ENCODE measurements at places on chromosomes 3 and 15. TPM values are rescaled to one million over a fixed set of nuclear protein-coding genes. Genes with fewer than 3 reads are reported as not detected.
A peak's percentile ranks its signal among the peaks of the same experiment; 100 is the strongest.

DNA sequence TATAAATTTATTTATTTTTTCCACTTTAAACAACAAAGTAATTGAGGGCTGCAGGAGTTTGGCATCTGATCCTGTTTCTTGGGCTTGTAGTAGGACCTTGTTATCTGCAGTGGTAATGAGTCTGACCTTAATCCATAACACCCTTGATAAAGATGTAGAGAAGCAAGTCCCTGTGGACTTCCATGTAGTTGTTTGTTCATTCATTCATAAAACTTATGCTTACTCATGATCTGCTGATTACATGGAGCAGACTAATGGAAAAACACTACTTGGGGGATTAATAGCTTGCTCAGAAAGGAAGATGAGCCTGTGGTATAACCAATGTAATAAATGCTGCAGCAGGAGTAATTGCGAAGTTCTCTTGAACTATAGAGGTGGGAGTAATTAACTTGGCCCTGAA, 271.5 kb upstream of the TBL1XR1 start:
- H3K27me3 ChIP-seq: no peaks in the 10 kb centered on the region
- no peaks in the 10 kb centered on the region for H3K36me3 ChIP-seq
- DNase-seq: no peak
- no peak overlapping the region for H3K4me3 ChIP-seq
- H3K4me1 ChIP-seq: no peaks in the 10 kb centered on the region

DNA sequence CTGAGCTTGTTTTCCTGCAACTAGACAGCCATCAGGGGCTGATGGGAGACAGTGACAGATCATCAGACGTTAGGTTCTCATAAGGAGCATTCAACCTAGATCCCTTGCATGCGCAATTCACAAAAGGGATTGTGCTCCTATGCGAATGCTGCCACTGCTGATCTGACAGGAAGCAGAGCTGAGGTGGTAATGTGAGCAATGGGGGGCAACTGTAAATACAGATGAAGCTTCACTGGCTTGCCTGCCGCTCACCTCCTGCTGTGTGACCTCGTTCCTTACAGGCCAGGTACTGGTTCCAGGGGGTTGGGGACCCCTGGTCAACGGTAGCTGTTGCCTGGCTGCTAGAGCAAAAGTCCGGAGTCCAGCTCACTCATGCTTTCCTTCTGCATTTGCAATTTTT, 26.4 kb upstream of the KCNAB1 start:
- H3K27ac ChIP-seq: no peak overlapping the region
- H3K4me3 ChIP-seq: no peak overlapping the region
- DNase-seq: no peak

- H3K27ac ChIP-seq: peak overlapping the region; percentile 97
- H3K4me1 ChIP-seq: peaks cover 56% of the 10 kb centered on the region
- no peaks in the 10 kb centered on the region for H3K27me3 ChIP-seq
- H3K4me3 ChIP-seq: peak overlapping the region; percentile 89
These were observed 878 bp downstream of the SPPL2A start for GRCh38 chr15:50764461-50765194.

The CDHR4 gene
- total RNA-seq: not detected

DNA sequence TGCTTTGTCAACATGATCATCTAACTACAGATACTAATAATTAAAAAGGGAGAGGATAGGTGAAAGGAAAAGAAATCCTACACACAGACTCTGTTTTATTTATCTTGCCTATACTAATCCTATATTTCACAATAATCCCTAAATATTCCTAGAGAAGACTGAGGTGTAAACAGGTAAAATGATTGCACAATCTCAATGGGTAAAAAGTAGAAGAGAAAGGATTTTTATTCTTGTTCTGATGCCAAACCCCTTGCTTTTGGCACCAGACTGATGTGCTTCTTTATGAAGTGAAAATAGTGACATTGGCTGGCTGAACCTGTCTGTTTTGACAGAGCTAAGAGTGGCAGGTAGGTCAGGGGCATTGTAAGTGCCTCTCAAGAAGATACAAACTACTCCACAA, 101.9 kb upstream of the ZPLD1 start:
- H3K36me3 ChIP-seq: no peaks in the 10 kb centered on the region
- DNase-seq: no peak
- no peaks in the 10 kb centered on the region for H3K4me1 ChIP-seq
- no peak overlapping the region for H3K27ac ChIP-seq
- H3K27me3 ChIP-seq: peaks cover 14% of the 10 kb centered on the region

DNA sequence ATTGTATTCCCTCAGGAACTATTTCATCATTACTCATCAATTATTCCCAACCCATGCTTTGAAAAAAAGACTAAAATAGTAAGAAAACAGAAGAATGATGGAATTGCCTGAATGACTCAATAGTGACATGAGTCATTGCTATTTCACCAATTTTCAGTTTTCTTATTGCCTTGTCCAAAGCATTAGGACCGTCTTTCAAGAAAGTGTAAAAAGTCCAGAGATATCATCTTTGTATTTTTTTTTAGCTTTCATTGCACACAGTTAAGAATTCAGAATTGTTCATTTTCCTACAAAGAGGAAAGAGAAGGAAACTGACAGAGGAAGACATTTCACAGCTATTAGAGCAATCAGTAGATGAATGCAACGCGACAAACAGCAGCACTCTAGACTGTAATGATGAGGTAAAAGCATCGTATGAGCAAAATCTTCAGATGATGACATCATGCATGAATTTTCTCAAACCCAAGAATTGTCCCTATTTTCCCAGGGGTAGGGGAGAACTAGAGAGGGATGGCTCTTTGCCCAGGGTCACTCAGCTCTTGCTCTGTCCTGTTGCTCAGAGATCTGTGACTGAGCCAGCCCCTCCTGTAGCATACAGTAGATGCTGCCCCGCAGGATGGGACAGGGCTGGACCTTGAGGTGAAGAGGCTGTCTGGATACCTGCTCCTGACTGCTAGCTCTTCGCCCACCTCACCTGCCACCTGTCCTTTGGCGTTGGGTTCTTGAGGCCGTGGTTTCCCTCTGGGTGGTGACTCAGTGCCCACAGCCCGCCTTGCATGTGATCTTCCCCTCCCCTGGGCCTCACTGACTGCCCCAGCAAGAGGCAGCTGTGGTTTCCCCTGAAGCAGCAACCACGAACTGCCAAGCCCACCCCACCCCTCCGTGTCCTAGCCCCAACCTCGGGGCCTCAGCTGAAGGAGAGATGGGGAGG, 84.8 kb downstream of the PPCDC start:
- H3K36me3 ChIP-seq: peaks cover 11% of the 10 kb centered on the region
- peaks cover 20% of the 10 kb centered on the region for H3K27me3 ChIP-seq
- peaks cover 46% of the 10 kb centered on the region for H3K4me1 ChIP-seq
- H3K4me3 ChIP-seq: peak overlapping the region; percentile 28
- H3K27ac ChIP-seq: peak overlapping the region; percentile 43

DNA sequence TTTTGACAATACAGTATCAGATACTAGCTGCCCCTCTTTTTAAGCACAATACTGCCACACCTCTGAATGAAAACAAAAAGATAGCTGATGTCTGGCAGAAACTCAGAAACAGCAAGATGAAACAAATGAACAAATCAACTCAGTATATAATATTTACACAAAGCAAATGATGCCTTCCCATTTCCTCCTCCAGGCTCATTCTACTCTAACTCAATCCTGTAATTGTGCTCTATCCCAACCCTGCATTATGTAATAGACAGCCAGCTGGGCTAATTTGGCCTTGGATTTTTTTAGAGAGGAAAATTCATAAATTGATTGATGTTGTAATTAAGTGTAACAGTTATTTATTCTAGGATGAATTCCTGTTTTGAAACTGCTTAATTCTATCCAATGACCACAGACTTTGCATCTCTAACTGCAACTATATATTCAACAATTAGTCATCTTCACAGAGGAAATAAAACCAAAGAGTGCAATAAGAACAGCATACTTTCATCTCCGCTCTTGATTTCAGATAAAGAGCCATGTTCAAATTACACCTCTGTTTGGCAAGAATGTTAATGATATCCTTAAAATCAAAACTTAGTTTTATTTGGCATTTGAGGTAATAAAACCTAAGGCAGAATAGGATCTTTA, 6.1 kb downstream of the ATG3 start:
- no peak overlapping the region for H3K4me3 ChIP-seq
- H3K27me3 ChIP-seq: no peaks in the 10 kb centered on the region
- peaks cover 38% of the 10 kb centered on the region for H3K4me1 ChIP-seq
- DNase-seq: no peak

DNA sequence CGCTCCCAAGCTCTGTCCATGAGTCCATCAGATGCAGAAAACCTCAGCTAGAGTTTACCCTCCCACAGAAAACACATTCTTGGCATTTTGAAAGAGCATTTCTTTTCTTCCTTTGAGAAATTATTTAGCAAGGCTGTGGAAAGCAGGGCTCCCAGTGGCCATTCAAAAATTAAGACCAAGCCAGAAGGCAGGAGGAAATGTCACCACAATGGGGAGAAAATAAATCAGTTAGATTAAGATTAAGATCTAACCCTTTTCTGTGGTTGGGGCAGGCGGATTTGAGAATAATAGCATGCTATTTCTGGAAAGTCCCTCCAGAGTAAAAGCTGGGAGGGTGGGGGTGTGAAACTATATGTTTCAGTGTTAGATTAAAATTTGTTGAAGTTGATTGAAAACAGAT, 20.2 kb downstream of the LRIG1 start:
- DNase-seq: peak; percentile 53
- H3K36me3 ChIP-seq: peaks cover 25% of the 10 kb centered on the region
- H3K4me3 ChIP-seq: peak overlapping the region; percentile 37
- no peaks in the 10 kb centered on the region for H3K27me3 ChIP-seq
- H3K27ac ChIP-seq: peak overlapping the region; percentile 89

GRCh38 chr3:122636697-122637096, 43.9 kb upstream of the PARP14 start:
- H3K27ac ChIP-seq: no peak overlapping the region
- peaks cover 4% of the 10 kb centered on the region for H3K4me1 ChIP-seq
- no peak overlapping the region for H3K4me3 ChIP-seq
- no peak for DNase-seq

- H3K4me3 ChIP-seq: no peak overlapping the region
- DNase-seq: no peak
- H3K4me1 ChIP-seq: peaks cover 25% of the 10 kb centered on the region
- H3K36me3 ChIP-seq: peaks cover 23% of the 10 kb centered on the region
- no peaks in the 10 kb centered on the region for H3K27me3 ChIP-seq
- no peak overlapping the region for H3K27ac ChIP-seq
These were observed 24.7 kb downstream of the MINDY2 start for GRCh38 chr15:58795825-58796224.

DNA sequence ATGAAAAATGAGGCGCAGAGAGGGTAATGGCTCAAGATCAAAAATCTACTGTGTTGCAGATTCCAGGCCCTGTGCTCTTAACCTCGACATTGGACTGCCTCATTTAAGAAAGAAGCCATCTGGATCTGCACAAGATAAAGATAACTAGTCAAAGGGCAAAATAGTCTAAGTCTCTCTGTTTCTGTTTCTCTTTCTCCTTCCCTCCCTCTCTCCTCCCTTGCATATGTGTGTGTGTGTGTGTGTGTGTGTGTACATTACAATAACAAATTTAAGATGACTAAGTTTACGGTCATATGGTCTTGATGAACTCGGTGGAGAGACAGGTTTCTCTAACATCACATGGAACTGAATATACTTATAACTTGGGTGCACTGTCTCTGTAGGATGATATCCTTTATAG, 69.2 kb downstream of the MEIS2 start:
- no peak for DNase-seq
- no peak overlapping the region for H3K4me3 ChIP-seq
- H3K4me1 ChIP-seq: no peaks in the 10 kb centered on the region

The SLC6A20 gene
- total RNA-seq: not detected

- H3K27ac ChIP-seq: no peak overlapping the region
- H3K4me1 ChIP-seq: no peaks in the 10 kb centered on the region
- no peaks in the 10 kb centered on the region for H3K36me3 ChIP-seq
- no peak overlapping the region for H3K4me3 ChIP-seq
- no peaks in the 10 kb centered on the region for H3K27me3 ChIP-seq
- DNase-seq: no peak
These were observed 66.0 kb downstream of the PDZRN3 start for GRCh38 chr3:73558727-73559075.

GRCh38 chr15:42493679-42494078, 1.8 kb upstream of the SNAP23 start:
- DNase-seq: no peak
- H3K4me1 ChIP-seq: peaks cover 65% of the 10 kb centered on the region
- H3K27ac ChIP-seq: no peak overlapping the region
- peaks cover 7% of the 10 kb centered on the region for H3K36me3 ChIP-seq
- H3K4me3 ChIP-seq: peak overlapping the region; percentile 3

GRCh38 chr3:126119976-126120375, 36.1 kb upstream of the SLC41A3 start:
- H3K27ac ChIP-seq: no peak overlapping the region
- no peaks in the 10 kb centered on the region for H3K36me3 ChIP-seq
- no peak overlapping the region for H3K4me3 ChIP-seq
- no peak for DNase-seq

GRCh38 chr15:80026310-80026709, 33.2 kb upstream of the ZFAND6 start:
- H3K36me3 ChIP-seq: peaks cover 1% of the 10 kb centered on the region
- peaks cover 24% of the 10 kb centered on the region for H3K4me1 ChIP-seq

GRCh38 chr15:68421115-68421551, 10.8 kb downstream of the ITGA11 start:
- no peaks in the 10 kb centered on the region for H3K27me3 ChIP-seq
- no peak overlapping the region for H3K27ac ChIP-seq
- H3K4me3 ChIP-seq: no peak overlapping the region
- DNase-seq: no peak
